ENCODE measurements at places on chromosomes 4 and X.
A peak's percentile ranks its signal among the peaks of the same experiment; 100 is the strongest.

- DNase-seq: no peak
Measured at GRCh38 chr4:137310593-137311490, 221.5 kb downstream of the PCDH18 start.

DNA sequence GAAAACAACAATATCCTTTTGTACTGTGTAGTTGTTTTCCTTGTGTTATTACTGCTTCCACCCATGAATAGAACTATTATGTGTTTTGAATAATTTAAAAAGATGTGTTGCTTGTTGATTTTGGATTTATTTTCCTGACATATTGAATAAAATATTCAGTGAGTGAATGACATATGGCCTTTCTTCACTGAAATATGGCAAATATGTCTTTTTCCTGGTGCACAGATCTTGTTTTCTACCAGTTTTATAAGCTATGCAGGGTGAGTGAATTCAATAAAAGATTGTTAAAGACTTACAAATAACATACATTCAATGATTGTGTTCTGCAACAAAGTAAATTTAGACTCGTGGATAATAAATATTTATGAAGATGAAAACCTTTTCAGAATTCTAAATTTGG, 1216.3 kb upstream of the ADGRL3 start:
- DNase-seq: no peak

DNA sequence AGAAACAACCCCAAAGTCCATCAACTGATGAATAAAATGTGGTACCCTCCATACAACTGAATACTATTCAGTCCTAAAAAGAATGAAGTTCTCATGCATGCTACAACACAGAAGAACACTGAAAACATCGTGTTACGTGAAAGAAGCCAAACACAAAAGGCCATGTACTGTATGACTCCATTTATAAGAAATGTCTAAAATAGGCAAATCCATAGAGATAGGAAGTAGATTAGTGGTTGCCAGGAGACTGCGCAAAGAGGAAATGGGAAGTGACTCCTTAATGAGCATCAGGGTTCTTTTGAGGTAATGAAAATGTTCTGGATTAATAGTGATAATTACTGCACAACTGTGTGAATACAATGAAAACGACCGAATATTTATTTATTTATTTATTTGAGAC, 23.4 kb downstream of the FBXW7 start:
- no peak for DNase-seq

- no peak for DNase-seq
Measured at GRCh38 chr4:7632341-7632740, 197.6 kb upstream of the PSAPL1 start.

DNA sequence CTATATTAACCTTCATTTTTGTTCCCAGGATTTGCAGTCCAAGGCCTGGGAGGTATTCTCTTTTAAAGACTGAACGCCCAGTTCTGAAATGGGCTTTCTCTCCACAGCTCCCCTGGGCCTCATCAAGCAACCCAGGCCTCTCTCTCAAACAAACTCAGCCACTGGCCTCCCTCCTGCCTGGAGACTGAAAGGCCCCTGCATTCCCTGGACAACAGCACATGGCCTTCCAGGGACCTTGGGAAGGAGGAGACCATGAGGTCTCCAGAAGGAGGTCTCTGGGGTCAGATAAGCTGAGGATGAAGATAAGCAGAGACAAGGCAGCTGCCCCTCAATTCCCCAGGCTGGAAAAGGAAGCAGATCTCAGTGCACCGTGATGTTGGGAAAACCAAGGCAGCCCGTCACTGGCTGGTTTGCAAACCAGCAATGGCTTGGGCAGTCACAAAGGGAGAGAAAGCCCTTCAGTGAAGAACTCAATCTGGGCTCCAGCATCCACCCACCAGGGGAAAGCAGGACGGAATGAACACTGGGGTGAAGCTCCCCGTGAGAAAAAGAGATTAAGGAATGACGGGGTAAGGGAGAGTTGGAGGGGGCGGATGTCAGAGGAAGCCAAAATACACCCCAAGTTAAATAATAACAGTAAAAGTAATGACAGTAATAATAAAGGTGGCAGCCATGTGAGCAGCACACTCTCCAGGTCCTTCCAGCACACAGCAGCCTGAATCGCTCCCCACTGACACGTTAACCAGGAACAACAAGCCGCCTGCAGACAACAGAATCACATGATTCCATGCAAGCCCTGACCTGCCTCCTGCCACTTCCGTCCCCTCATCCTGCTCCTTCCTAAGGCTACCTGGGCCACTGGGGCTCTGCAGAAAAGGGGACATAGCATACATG, 22.3 kb downstream of the AMOT start:
- DNase-seq: no peak

- no peak for DNase-seq
Measured at GRCh38 chr4:56743550-56743949, 62.5 kb upstream of the HOPX start.

DNA sequence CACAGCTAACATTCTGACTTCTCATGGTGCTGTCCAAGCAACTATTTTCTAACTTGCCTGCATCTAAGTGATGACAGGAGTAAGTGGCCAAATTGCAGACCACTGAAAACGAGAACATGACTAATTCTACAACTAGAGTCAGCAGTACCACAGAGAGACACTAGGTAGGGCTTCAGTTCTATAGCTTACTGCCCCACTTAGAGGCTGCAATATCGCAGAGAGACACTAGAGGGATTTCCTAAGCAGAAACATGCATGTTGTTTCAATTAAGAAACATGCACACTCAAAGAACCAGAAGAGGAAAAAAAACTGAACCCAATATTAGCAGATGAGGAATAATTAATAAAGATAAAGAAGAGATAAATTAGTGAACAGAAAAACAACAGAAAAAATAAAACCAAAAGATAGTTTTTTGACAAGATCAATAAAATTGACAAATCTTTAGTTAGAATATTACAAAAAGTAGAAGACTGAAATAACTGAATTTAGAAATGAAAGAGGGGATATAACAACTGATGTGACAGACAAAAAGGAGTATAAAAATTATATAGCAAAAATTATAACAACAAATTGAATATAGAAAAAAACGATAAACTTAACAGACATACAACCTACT, 100.8 kb downstream of the SPIN4 start:
- peak; percentile 8 for DNase-seq

GRCh38 chrX:10597871-10598270, 22.5 kb downstream of the MID1 start:
- peak; percentile 2 for DNase-seq

- no peak for DNase-seq
Measured at GRCh38 chr4:112593438-112594133, 43.1 kb downstream of the ZGRF1 start.

GRCh38 chr4:622071-622995, 3.0 kb upstream of the PDE6B start:
- no peak for DNase-seq

- DNase-seq: no peak
Measured at GRCh38 chr4:189291939-189292338, 648.7 kb upstream of the FRG1 start.

DNA sequence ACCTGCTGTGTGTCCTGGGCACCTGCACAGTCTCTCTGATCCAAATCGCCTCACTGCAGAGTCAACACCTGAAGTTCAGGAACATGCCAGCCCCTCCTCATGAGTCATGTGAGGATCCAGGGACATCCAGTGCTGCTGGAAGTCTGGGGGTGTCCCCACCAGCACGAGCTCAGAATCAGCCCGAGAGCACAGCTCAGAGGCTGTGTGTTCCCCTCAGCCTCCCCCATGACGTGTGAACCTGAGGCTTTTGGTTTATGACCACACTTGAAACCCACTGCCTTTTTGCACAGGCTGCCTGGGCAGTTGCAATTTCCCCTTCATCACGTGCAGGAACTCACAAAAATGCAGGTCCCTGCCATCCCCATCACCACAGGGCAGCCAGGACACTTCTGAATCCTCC, 47.1 kb downstream of the PPP2R2C start:
- no peak for DNase-seq

DNA sequence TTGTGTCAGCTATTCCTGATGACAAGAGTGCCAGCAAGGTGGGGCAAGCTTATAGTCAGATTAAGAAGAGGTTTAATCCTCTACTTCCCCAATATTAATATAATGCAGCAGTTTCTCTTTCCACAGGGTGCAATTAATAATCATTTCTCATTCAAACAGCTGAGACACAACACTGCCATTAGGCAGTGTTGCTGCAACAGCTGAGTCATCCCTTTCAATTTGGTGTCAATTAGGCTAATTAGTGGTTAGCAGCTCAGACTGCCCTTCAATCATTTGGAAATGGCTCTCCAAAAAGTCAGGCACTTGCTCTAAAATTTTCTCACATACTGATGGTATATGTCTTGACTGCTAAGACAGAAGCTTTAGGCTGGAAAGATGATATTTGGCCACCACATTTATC, 265.7 kb upstream of the FAM241A start:
- DNase-seq: no peak

- no peak for DNase-seq
Measured at GRCh38 chrX:112677167-112677566, 2.6 kb downstream of the LHFPL1 start.

DNA sequence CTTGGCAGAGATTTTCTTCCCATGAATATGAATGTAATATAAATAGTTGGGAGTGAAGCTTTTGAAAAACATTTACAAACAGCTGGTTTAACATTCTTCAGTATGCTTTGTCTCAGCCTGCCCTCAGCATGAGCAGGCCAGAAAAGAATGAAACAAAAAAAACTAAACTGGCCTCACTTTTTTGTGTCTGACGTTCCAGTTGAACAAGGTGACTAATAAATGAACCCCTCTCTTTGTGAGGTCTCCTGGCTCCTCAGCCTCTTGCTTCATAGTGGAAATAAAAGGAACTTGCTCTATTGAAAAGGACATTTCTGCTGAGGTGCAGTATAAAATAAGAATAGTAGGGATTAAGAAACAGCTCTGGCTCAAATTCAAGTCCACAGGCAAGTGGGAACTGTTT, 9.4 kb downstream of the CHST7 start:
- DNase-seq: no peak

DNA sequence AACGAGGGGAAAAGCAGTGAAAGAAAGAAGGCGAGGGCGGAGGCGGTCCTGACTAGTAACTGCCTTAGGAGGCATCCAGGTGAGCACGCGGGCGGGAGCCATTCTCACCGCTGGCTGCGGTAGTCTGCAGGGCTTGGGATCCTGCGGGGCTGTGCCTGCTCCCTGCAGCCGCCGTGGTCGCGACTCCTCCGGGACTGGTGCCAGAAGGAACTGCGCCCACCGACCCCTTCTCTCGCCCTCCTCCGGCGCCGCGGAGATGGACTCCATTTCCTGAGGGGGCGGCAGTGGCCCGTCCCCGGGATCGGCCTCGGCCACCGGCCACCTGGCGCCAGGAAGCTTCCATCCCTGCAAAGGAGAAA, 543 bp downstream of the NFXL1 start:
- DNase-seq: peak; percentile 25

DNA sequence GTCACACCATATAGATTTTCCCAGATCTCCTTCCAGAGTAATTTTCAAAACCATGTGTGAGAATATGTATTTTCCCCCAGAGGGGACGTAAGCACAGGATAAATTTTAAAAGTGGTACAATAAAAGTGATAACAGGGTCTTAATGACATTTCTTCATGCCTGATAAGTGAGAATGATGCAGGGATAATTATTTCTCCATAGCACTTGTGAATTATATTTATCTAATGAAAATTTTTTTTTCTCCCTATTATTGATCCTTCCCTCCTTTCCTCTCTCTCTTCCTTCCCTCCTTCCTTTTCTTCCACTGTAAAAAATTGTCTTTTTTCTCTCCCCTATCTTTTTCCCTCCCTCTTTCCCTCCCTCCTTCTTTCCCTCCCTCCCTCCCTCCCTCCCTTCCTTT, 17.0 kb upstream of the TRPC3 start:
- DNase-seq: no peak

DNA sequence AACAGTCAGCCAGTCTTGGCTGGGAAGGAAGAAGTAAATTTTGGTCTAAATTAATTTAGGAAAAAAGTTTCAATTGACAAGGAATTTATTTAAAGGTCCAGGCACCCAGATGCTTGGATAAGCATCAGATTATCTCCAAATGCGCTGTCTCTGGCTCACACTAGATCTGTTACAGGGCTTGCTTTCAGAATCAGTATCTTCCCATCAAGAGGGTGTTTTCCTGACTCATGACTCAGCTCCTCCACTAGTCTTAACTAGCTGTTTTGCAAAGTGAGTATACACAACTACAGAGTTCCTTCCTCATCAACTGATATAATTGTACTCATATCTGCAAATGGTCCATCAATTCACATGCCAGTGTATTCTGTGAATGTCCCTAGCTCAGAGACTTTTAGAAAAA, 482.1 kb upstream of the CPEB2 start:
- no peak for DNase-seq

DNA sequence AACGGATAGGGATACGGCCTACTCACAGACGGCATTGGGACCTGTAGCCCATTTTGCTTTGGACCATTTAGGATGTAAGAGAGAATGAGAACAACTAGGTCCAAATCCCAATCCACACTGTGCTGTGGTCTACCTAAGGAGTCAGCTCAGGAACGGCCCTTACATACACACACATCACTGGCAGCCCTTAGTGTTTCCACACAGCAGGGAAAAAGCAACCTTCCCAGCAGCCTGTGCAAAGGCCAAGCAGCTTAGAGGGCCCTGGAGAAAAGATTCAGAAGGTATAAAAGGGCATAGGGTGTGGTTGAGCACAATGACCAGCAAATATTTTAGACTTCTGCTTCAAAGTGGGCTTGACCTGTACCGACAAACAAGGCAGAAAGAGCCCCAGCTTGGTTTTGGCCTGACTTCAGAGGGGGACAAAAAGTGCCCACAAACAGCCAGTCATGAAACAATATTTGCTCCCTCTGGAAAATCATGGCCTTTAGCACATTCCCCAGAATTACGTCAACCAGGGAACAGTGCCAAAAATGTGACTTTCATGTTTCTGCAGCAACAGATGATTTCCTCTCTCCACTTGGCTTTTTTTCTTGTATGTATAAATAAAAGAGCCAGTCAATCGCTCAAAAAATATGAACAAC, 359.5 kb upstream of the FGF16 start:
- no peak for DNase-seq

DNA sequence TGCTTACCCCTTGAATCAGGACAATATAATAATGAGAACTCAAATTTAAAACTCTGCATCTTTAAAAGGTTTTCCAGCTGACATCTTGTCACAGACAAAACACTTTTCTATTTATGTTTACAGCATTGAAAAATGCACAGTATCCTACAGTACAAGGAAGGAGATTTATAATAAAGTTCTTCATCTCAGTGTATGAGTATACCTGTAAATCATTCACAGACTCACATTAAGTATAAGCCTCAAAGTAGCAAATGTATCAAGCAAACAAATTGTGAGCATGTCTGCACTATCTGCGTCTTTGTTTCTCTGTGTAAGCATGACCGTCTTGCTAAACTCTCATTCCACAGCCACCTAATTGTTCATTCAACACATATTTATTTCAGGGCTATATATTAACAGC, 52.8 kb downstream of the PPP1R2C start:
- DNase-seq: no peak

GRCh38 chrX:22399437-22400192, 126.9 kb downstream of the CBLL2 start:
- DNase-seq: no peak

- DNase-seq: no peak
Measured at GRCh38 chr4:109662771-109663170, 40.5 kb downstream of the CASP6 start.

GRCh38 chr4:41323179-41323578, 66.5 kb downstream of the UCHL1 start:
- DNase-seq: no peak

Data from germinal center (tissue), 1 donor.